Activated CD4-positive, alpha-beta T cell treated with anti-CD3 and anti-CD28 coated beads, Interleukin-2, amount 10 ng/mL, durations not matched to agents 7 days and 5 days (primary cell): ENCODE measurements at places on chromosomes 13 and 19. TPM values are rescaled to one million over a fixed set of nuclear protein-coding genes. Genes with fewer than 3 reads are reported as not detected.

The CEBPA gene
- total RNA-seq = 0.10 TPM

The CA11 gene
- 10.8 TPM for total RNA-seq

DNA sequence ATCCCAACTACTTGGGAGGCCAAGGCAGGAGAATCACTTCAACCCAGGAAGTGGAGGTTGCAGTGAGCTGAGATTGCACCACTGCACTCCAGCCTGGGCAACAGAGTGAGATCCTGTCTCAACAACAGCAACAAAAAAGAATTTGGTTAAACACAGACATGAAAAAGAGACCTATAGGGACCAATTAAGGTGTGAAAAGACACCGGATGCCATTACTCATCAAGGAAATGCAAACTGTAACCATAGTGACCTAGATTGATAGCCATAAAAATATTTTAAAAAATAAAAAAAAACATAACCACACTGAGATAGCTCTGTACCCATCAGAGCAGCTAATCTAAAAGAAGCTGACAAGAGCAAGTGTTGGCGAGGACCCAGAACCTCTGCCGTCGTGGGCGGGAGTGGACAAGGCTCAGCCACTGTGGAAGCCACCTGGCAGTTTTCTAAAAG is 37.1 kb upstream of the ISYNA1 start:
- H3K4me1 ChIP-seq = peaks cover 51% of the 10 kb centered on the region
- H3K4me3 ChIP-seq = no peak overlapping the region
- DNase-seq = no peak

The ABHD8 gene
- total RNA-seq = 9.3 TPM

The SLC27A5 gene
- total RNA-seq = 9.8 TPM

GRCh38 chr19:39871886-39872866 is 26.0 kb upstream of the FBL start:
- no peaks in the 10 kb centered on the region for H3K36me3 ChIP-seq
- no peak overlapping the region for H3K4me3 ChIP-seq
- no peak for DNase-seq

- H3K4me3 ChIP-seq = no peak overlapping the region
- H3K27ac ChIP-seq = no peak overlapping the region
- no peaks in the 10 kb centered on the region for H3K4me1 ChIP-seq
- H3K27me3 ChIP-seq = no peaks in the 10 kb centered on the region
- no peak for DNase-seq
Measured at GRCh38 chr19:754530-754929, 3.6 kb downstream of the MISP start.
